HT-29 (cell line): ENCODE measurements at places on chromosomes 11 and 22.

- no peak for DNase-seq
Observed at GRCh38 chr11:15590132-15590531, 475.4 kb downstream of the INSC start.

- DNase-seq, result no peak
Observed at GRCh38 chr11:106551744-106552673, 466.3 kb downstream of the GUCY1A2 start.

DNA sequence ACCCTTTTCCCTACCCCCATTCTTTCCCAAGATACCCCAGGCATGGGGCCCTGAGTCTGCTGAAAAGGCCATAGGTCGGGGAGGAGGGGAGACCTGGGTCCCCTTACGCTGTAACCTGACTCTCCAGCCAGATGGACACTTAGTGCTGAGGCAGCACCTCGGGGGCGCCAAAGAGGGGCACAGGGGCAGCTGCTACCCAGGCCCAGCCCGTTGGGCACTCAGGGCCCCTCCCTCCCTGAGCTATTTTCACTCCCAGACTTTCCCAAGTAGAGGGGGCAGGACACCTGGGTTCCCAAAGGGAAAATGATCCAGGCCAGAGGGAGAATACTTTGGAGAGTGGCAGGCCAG is 933 bp downstream of the ACTN3 start:
- DNase-seq, result no peak

- no peak for DNase-seq
Observed at GRCh38 chr22:20389288-20389687, 4.7 kb upstream of the ZNF74 start.

GRCh38 chr11:134364261-134364660 is 32.5 kb downstream of the GLB1L2 start:
- no peak for DNase-seq

- DNase-seq, result no peak
Observed at GRCh38 chr11:80214413-80214812, 773.6 kb upstream of the TENM4 start.

- DNase-seq, result peak; percentile 63
Observed at GRCh38 chr11:113896156-113896879, 8.3 kb upstream of the HTR3B start.

DNA sequence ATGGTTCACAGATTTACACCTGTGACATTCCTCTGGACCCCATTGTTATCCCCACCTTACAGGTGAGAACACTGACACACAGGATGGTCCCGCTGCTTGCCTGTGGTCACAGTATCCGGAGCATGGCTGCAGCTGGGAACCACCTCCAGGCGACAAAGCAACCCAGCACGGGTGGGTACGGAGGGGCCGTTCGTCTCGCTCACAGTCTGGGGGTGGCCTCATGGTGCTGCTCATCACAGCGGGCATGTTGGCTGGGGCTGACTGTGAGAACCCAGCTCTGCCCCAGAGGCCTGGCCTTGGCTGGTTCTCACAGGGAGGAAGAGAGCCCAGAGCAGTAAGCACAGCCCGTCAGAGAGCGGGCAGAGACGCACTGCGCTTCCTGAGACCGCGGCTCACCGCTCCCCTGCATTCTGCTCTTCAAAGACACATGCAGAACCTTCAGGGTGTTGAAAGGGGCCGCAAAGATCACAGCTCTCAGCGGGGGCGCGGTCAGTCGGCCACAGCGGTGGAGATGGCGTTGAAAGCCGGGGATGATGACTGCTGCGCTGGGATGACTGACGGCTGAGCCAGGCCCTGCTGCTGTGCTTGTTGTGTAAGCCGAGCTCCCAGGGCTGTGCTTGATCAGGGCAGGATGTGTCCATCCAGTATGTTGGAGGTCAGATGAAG is 423.0 kb downstream of the BRD1 start:
- DNase-seq, result no peak

DNA sequence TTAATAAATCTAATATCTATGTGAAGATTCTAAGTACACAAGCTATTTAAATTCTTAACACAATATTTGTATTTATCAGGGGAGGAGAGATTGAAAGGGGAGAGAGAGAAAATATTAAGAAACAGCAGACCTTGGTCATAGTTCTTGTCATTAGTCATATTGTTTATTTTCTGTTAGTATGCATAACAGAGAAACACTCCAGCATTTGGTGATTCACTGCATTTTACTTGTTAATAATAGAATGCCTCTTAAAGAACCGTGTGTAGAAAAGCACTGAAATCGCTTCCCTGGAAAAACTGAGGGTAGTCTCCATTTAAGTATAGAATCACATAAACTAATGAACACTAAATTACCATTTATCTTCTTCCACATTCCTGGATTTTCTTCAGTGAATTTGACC is 122.7 kb upstream of the TRPC6 start:
- no peak for DNase-seq

- no peak for DNase-seq
Observed at GRCh38 chr22:19764636-19765476, 4.3 kb downstream of the TBX1 start.

DNA sequence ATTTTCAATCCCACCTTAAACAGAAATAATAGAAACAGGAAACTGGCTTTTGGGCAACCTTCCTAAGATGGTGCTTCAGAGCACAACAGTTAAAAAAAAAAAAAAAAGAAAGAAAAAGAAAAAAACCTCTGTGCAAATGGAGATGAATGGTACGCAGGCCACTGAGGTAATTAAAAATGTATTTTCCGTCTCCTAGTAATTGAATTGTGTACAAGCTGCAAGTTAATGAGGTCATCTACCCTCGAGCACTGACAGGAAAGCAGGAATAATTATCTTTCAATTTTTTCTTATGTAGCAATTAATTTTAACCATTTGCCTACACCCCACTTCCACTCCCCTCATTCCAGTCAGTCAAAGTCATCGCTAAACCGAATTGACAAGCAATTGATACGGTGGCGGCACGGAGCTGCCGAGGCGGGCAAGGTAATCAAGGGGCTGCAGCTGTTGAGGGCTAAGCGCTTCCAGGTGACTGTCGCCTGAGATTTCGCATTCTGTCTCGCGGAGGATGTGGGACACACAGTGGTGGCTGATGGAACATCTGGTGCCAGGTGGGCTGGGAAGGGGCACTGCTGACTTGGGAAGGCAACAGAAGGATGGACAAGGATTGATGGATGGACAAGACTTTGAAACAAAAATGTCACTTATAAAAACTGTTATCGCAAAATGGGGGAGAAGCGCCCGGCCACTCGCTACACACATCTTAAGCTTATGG is 109.4 kb downstream of the RCN1 start:
- no peak for DNase-seq

DNA sequence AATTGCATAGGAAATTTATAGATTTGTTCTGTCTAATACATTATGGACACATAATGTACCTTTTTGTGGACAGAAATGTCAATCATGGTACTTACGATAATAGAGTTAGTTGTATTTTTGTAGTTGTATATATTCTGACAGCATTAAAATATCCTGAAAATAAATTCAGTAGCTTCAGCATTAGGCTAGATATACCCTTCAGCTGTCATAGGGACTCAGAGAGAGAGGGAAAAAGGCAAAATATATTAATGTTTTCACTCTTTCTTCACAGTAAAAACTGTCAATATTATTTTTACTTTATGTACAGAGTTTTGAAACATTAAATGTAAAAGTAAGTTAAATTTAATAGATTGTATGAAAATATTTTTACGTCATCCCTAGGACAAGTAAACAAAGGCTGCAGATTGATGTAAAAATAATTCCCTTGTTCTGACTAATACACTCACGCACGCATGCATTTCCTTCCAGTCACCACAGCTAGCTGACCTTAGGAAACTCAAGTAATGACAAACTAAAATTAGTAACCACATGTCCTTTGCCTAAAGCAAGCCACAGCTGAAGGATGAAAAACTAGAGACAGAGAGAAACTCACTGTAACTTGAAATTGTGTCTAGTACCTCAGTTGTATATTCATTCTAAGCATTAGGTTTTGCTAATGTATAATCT is 104.7 kb upstream of the CARD18 start:
- DNase-seq, result peak; percentile 51

DNA sequence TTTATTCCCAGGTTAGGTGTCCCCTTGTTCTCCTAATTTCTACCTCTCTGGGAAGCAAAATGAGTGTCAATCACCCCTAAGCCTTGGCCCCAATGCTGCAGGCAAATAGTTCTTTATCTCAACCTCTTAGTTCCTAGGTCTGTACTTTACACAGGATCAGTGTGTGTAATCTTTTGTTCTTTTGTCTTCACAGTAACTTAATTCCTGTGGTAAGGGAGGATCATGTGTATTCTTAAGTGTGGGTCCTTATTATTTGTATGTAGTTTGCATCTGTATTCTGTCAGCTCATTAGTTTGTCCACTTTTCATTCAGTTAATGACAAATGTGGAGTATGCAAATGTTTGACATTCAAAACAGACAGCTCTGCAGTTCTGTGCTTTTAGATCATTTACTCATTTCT is 166.7 kb downstream of the FAT3 start:
- no peak for DNase-seq

- DNase-seq, result no peak
Observed at GRCh38 chr22:30680991-30681770, 13.5 kb upstream of the OSBP2 start.

DNA sequence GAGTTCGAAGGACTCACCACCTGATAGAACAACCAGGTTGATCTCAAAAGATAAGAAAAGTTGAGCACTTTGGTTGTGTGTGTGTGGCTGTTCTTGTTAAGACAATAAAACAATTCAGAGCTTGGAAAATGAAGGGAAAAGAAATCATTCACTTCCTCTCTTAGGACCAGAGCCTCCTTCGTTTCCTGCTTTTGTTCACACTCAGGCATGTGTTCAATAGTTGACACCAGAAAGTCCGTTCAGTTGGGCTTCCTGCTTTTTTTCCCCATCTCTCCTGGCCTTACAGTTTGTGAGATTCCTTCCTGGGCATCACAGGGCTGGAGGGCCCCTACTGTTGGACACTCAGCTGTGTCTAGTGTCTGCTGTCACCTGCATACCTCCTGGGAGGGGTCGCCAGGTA is 48.0 kb downstream of the TSPAN18 start:
- no peak for DNase-seq

DNA sequence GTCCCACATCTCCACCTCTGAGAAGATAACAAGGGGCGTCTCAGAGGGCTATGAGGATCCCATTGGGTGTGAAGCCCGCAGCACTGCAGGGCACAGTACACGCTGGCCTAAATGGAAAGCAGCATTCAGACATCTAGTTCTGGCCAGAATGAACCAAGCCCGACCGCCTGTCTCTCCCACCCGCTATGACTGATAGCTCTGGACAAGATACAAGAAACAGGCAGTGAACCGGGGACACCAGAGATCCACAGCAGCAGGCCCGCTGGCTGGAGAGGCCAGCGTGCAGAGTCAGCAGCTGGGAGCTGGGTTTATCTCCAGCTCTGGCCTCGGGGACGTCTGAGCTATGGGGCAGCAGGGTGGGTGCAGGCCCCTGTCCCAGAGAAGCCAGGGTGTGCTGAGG is 9.6 kb downstream of the CERK start:
- DNase-seq, result no peak

DNA sequence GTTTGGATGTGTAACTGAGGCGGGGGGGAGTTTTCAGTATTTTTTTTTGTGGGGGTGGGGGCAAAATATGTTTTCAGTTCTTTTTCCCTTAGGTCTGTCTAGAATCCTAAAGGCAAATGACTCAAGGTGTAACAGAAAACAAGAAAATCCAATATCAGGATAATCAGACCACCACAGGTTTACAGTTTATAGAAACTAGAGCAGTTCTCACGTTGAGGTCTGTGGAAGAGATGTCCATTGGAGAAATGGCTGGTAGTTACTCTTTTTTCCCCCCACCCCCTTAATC is 2.3 kb downstream of the MALAT1 start:
- DNase-seq, result no peak

DNA sequence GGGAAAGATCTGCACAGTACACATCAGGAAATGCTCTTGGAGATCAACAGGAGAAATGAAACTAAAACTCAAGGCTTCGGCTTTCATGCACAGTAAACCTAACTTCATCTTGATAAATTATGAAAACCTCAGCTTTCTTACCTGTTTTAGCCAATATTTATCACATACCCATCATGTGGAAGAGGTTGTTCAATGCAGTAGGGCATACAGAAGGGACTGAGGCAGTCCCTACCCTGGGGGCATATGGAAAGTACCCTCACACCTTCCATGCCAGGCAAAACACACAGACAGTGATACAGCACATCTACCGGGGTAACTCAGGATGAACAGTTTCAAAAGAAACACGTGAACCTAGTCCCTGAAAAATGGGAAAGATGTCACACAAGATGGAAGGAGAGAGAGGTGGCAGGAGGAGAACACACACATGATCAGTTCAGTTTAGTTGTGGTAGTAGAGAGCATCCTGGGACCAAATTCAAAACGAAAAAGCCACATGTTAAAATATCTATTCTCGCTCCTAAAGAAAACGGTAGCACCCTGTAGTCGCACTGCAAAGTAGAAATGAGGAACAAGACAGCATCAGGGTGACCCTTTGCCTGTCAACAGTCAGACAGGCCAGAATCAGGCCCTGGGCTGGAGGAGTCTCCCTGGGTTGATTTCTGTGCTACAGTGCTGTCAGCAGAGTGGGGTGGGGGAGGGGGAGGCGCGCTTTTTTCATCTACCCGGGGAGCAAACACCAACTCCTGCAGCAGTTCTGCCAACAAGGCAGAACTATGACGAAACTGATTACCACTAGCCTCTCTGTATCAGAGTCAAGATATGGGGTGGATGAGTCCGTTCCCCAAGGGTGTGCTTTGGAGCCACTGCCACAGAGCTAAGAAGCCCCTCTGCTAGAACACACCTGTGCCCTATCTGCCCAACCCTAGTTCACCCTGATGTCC is 1.3 kb downstream of the HIRA start:
- no peak for DNase-seq

- peak; percentile 77 for DNase-seq
Observed at GRCh38 chr11:59174664-59175033, 2.7 kb downstream of the DTX4 start.

DNA sequence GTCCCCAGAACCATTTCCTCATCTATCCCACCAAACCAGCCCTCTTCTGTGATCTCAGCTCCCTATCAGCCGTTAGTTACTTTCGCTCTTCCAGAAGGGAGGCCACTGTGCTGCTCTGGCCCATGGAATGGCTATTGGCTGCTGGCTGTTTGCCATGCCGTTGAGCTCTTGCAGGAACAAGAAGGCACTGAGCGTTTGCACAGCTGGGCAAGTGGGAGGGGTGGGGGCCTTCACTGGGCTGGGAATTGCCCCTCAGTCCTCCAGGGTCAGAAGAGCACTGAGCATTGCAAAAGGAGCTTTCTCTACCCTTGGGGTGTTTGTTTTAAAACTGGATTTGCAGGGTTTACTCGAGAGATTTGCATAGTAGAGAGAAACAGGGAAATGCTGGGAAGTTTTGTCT is 129.0 kb upstream of the PARVA start:
- peak; percentile 98 for DNase-seq
